ENCODE measurements at places on chromosomes 7 and 10.

DNA sequence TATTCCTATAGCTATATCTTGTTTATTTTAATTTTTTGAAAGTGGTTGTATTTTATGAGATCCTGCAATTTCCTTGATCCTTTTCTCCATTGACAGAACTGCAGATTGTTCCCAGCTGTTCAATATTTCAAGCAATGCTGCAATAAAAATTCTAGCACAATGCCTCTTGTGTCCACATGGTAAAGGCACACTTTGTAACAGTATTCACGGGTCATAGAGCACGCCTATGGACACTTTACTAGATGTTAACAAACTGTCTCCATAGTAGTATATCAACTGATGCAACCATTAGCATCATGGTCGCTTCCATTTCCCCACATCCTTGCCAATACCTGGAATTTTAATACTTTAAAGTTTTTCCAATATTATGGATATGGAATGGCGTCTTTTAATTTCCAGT lies 123.9 kb upstream of the FZD8 start:
- no peak for DNase-seq

DNA sequence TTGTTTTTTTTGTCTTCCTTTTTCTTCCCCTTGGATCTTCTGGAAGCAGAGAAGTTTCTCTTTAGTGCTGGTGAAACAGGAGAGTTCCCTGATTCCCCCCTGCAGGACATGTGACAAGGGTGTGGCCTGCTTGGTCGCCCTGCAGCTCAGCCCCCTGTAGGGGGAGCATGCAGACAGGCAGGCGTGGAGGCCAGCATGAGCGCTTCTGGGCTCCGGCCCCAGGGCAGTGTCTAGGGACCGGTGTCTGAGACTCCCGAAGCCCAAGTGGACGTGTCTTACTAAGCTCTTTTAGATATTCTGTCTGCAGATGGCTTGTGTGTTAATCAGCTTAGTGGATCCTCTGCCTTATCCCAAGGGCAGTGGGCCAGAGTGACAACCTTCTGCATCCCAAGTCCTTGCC lies 26.1 kb downstream of the PRSS58 start:
- DNase-seq = no peak

DNA sequence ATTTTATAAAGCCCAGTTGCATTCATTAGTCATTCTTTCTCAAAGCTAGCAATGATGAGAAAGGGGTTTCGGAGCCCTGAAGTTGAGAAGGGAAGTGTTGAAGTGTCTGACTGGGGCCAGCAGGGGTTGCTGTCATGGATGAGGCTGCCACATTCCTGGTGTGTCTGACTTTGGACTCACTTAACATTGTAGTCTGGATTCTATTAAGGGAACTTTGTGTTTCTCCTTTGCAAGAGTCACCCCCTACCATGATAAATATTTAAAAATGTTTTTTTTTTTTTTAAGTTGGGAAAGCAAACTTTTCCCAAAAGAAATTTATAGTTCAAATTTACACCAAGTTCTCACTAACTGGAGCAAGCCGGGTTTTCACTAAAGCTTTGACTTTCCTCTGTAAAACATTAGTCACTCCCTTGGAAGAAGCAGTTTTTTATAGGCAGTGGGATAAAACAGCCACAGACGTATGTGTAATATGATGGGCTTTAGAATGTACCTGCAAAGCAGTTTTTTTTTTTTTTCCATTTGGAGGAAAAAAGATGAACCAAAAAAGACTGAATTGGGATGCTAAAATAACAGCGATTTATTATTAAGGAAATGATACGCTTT lies 243.6 kb downstream of the TWIST1 start:
- DNase-seq = peak; percentile 27

- DNase-seq = no peak
Observed at GRCh38 chr10:110511734-110512449, 14.2 kb downstream of the DUSP5 start.

- DNase-seq = no peak
Observed at GRCh38 chr10:93211991-93212390, 138.3 kb downstream of the CYP26A1 start.

- no peak for DNase-seq
Observed at GRCh38 chr7:5525271-5526099, 101.9 kb upstream of the TNRC18 start.

DNA sequence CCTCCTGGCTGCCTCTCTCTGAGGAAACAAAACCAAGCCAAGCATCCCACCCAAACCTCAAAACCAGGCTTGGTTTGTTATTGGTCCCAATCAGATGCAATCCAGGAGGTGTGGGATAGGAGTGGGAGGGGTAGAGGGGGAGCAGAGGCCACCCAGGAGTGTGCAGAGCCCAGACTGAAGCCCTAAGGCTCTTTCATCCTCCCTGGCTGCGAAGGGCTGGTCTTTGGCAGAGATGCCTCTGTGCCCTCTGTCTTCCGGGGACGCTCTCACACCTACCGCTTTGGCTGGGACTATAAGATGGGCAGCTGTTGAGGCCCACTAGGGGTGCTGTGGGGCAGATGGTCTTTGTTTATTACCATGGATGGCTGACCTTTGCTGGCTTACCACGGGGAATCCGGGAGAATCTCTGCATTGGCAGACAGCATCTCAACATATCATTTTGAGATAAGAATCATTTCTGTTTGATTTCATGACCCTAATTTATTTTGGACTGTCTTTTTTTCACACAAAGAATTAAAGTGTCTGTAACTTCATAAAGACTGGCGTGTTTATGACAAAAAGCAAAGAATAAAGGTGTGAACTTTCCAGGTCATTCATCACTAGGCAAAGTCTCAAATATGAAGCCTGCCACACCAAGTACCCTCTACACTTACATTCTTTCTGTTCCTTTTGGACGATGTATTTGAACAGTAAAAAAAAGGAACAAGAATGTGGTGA lies 6.5 kb upstream of the DENND2A start:
- DNase-seq = peak; percentile 66

DNA sequence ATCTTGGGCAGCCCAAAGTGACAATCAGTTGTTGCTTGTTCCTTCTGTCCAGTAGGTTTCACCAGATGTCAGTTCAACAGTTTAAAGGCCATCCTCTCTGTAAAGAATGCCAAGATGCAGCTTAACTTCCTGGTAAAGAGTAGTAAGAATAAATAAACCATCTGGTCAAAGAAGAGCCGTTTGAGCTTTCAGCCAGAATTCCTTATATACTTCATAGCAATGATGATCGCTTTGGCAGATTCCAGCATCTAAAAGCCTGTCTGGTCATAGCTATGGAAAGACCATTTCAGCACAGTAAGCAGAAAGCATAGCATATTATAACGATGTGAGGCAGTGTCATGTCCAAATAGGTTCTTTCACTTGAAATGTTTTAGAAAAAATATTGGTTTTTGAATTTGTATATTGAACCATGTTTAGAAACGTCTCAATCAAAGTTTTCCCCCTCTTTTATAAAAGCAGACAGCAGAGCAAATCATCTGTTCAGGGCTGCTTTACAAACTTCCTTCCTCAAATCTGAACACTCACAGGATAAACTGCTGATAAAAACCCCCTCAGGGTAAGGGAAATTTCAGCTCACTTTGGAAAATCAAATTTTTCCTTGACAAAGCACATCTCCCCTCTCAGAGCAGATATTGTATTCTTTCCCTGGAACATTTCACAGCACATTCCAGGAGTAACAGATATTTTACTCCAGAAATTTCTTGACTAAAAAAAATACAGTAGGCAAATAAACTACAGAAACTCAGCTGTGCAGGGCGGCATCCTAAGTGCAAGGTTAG lies 184.1 kb downstream of the NOC3L start:
- DNase-seq = no peak

DNA sequence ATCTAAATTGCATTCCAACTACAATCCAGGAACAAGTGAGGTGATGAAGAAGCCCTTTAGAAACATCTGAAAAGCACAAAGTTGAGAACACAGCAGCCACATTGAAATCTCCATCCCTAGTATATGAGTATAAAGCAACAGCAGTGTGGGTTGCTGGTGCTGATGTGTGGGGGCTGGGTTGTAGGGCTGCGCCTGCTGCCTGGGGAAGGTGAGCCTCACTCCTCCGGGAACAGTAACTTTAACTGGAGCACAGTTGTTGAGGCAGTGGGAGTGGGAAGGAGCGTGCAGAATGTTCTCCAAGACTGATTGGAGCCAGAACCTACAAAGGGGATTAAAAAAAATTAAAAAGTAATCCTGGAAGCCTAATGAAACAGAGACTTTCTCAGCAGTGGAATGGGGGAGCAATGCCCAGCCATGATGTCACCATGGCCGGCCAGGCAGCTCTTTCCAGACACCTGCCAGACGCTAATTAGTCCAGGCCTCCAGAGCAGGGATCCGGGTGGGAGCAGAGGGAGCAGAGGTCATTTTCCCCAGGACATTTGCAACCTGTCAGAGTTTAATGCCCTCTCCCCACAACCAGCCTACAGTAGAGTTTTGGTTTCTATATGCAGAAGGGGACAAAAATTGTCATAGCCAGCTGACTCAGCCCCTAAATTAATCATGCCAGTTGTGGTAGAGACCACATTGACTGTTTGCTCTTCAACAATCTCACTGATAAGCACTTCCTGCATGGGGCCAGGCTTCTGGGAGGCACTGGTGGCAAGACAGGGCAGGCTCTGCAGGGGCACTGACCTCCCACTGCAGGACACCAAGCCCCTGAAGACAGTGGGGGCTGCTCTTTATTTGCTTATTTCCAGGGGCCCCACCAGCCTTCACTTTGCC lies 133.0 kb upstream of the ZNF32 start:
- DNase-seq = no peak

- peak; percentile 42 for DNase-seq
Observed at GRCh38 chr10:99329304-99329553, at the start of gene CNNM1. TSS of gene CNNM1 (plus strand) at chr10:99329356. CDS start at chr10:99329388, 32 bp downstream.

All from AG08396 (cell line).